ENCODE measurements at places on chromosomes 4 and X.

DNA sequence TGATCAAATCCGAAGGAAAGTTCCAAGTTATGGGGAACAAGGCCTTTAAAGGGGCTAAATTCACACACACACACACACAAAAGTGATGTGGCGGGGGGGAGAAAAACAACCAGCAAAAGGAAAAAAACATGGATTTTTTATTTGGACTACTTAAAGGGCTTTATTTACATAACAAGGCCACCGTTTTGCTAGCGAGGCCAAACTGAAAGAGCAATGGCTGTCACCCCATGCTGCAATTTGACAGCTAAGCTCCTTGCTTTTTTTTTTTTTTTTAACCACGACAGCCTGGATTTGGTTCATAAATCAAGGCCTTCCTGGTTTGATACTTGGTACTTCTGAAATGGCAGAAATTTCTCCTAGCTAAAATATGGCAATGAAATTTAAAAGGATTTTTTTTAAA is 99.6 kb upstream of the PTCHD1 start:
- DNase-seq, result no peak

GRCh38 chr4:125359960-125360634 is 45.3 kb downstream of the FAT4 start:
- no peak for DNase-seq

DNA sequence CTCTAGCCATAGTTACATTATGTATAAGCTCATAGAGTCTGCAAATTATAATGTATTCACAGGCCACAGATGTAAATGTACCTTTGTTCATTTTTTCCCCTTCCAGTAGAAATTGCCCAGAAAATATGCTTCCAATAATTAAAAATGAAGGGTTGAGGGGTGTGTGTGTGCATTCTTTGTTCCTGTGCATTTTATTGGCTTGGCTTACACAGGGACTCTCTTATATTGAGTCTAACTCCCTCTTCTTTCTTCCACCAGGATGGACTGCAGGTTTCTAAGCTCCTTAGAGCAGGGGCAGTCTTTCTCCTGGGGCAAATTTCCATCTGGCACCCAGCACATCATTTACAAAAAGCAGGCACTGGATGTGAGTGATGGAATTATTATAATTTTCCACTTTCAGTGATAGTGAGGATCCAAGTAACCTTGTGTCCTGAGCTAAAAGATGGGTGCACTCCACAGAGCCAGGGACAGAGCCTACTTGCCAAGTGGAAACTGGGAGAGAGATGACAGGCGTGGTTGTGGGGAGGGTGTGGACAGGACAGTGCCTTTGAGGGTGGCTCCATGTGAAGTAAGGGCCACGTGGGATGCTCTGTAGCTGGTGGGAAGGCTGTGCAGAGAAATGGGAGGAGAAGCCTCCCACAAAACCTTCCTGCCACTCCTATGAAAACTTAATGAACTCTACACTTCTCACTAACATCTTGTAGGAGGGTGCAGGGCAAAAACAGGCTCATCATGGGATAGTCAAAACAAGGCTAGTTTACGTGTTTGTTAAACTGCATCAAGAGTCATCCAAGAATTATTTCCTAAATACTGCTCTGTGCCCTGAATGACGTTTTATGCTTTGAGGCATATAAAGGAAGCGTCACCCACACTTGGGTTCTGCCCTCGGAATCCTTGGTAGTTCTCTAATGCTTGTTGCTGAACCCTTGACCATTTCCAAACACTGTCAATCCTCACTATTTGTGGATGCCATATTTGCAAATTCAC is 16.0 kb downstream of the IGFBP7 start:
- no peak for DNase-seq

DNA sequence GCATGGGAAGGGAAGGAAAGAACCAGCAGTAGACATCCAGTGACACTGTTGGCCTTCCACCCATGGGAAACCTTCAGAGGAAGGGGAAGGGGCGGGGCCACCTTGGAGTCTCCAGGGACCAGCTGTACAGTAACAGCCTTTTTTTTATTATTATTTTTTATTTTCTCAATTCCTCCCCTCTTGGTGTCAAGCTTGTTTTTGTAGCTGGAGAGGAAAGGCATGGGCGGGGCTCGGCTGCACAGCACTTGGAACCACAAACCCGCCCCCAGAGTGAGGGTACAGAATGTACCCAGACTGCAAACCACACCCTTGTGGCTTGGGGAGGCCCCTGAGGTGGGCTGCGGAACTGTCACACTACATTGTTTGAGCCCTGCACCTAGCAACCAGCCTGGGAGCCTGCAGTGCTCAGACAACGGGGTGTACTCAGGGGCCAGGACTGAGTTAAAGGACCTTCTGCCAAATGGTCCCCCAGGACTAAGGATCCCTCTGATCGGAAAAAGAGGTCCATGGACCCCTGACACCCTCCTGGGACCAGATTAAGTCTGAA is 45.7 kb downstream of the PRPS1 start:
- peak; percentile 95 for DNase-seq

DNA sequence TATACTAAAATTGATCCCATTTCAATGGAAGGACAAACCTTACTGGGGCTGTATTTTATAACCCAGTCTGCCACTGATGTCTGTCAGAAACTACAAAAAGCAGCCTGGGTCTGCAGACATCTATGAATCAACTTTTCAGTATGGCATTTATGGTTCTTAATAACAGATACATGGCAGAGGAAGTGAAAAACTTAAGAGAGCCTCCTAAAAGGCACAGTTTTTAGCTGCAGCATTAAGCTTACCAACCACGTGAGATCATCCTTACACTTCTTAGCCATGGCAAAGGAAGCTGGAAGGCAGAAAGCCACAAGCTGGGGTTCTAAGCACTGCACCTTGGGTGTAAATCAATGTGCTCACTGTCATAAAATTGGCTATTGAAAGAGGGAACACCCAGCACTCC is 16.6 kb upstream of the UGT2B17 start:
- DNase-seq, result no peak

- DNase-seq, result no peak
Observed at GRCh38 chr4:4948370-4948769, 70.9 kb downstream of the CYTL1 start.

GRCh38 chr4:182000077-182000476 is 243.1 kb upstream of the TENM3 start:
- DNase-seq, result no peak

DNA sequence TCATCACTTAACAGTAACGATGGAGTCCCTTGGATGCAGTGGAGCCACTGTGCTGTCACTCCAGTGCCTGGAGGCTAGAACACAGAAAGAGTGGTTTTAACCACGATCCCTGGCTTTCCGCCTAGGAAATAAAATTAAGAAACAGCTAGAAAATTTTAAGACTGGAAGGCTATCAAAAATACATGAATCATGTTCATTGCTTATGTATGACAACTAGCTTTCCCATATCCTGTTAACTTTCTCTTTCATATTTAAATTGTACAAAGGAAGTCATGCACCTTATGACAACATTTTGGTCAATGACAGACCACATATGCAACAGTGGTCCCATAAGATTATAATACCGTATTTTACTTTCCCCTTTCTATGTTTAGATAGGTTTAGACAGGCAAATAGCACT is 115.1 kb downstream of the GALNTL6 start:
- DNase-seq, result no peak

- DNase-seq, result no peak
Observed at GRCh38 chr4:25775166-25775565, 87.6 kb downstream of the SEL1L3 start.

- no peak for DNase-seq
Observed at GRCh38 chr4:24108567-24108966, 218.7 kb upstream of the PPARGC1A start.

GRCh38 chr4:53365121-53365485 is 758 bp downstream of the SCFD2 start:
- no peak for DNase-seq

- DNase-seq, result peak; percentile 50
Observed at GRCh38 chrX:80812176-80812575, 2.5 kb upstream of the BRWD3 start.

DNA sequence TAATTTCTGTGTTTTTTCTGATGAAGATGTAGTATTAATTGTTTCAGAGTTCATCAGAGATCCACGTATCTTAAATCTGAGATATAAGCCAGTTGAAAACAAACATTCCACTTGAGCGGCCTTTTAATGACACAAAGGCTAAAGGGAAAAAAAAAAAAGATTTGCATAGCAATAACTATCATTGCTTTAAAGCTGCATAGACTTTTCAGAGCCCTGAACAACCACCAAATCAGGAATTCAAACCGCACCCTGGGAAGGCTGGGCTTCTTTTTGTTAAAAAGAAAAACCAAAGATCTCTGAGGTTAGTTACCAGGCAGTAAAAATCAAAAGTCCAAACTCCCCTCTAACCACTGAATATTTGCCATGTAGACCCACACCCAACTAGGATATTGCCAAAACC is 206.0 kb downstream of the HHIP start:
- DNase-seq, result no peak

GRCh38 chr4:168844353-168845049 is 165.6 kb downstream of the CBR4 start:
- no peak for DNase-seq

GRCh38 chrX:130028196-130028595 is 45.8 kb downstream of the BCORL1 start:
- DNase-seq, result peak; percentile 46

- no peak for DNase-seq
Observed at GRCh38 chrX:9902656-9903055, 64.5 kb upstream of the CLDN34 start.

DNA sequence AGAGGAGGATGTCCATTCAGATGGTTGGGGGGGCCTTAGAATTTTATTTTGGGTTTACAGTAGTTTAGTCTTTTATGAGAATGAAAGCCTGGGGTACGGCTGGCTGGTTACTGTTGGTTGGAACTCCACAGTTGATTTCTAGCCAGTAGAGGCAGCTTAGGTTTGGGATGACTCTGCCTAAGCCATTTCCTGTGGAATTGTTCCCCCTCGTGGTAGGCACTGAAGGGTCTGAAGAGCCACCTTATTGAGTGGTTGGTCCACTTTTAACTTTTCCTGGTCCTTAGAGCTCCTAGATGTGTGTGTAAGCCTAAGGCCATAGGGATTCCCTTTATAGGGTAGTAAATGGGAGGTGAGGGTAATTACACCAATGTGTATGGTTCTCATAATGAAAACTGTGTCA is 19.7 kb downstream of the SPIN3 start:
- DNase-seq, result no peak
